ENCODE measurements at places on chromosomes 11 and 22.

GRCh38 chr11:57205041-57205641, 23.4 kb downstream of the LRRC55 start:
- DNase-seq: no peak

DNA sequence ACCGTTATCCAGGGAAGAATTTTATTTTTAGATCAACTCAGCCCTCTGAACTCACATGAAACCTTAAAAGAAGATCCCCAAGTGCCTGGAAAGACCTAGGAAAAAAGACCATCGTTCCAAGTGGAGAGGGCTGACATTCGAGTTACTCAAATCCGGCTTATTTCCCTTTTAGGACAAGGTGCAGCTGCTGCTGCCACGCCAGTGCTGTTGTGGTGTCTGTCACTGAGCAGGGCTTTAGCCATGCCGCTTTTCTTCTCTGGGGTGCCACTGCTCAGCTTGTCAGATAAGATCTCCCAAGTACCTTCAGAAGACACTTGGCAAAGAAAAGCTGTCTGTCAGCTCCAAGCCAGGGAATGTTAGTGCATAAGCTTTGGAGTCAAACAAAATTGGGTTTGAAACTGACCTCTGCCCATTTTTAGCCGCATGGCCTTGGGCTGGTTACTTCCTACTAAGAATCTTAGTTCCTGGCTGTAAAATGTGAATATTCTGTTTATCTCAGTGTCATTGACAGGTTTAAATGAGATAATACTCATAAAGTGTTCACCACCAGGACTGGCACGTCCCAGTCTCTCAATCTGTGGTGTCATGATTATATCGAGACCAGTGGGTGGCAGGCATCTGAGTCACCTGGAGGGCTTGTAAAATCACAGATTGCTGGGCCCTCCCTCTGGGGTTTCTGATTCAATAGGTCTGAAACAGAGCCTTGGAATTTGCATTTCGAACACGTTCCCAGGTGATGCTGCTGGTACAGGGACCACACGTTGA, 117.5 kb downstream of the PKNOX2 start:
- DNase-seq: no peak

DNA sequence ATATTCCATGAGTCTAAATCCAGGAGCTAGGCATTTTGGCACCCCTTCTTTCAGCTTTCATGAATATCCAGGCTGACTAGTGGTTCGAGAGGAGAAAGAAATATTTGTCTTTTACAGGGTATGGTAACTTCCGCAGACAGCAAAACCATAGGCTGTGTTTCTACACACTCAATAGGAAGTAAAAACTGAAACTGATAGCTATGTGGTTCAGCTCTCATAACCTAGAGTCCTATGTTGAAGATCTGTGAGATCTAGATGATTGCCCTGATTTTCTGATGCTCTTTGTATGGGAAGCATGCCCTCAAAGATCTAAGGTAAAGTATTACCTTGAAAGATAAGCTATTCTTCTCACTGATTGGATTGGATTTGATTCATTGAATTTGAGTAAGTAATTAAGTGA, 118.3 kb downstream of the CD44 start:
- no peak for DNase-seq

DNA sequence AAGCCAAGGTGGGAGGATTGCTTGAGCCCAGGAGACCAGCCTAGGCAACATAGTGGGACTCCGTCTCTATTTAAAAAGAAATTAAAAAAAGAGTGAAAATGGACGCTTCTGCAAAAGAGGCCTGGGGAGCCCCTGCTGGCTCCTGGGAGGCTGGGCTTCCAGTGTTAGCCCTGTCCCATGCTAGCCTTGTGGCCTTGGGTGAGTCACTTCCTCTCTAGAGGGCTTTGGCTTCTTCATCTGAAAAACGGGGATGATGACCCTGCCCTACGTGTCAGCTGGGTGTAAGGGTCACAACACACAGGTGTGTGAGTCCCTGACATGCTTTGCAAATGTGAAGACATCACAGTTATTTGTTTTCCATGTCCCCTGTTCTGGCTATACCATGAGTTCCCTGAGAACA, 32.8 kb downstream of the FAM227A start:
- DNase-seq: no peak

GRCh38 chr11:83056204-83056603, 15.5 kb downstream of the RAB30 start:
- DNase-seq: no peak

GRCh38 chr11:34850334-34850733, 65.8 kb downstream of the APIP start:
- DNase-seq: no peak

GRCh38 chr11:61826930-61827570, 1.1 kb upstream of the FADS2 start:
- DNase-seq: no peak

DNA sequence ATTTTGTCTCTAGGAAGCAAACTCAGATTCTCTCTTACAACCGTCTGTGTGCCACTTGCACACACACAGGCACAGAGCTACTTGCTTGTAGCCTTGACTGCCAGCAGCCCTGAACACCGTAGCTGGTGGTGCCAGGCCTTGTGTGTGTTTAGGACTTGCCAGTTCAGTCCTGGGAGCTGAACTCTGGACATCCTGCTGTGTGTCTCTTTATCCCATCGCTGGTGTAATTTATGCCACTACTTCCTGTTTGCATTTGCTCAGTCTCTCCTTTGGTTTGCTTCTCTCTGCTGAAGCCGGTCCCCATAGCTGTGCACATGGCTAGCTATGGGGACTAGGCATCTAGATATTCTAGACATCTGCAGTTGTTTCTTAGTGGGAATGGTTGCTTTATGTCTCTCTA, 24.0 kb downstream of the MARK2 start:
- no peak for DNase-seq

DNA sequence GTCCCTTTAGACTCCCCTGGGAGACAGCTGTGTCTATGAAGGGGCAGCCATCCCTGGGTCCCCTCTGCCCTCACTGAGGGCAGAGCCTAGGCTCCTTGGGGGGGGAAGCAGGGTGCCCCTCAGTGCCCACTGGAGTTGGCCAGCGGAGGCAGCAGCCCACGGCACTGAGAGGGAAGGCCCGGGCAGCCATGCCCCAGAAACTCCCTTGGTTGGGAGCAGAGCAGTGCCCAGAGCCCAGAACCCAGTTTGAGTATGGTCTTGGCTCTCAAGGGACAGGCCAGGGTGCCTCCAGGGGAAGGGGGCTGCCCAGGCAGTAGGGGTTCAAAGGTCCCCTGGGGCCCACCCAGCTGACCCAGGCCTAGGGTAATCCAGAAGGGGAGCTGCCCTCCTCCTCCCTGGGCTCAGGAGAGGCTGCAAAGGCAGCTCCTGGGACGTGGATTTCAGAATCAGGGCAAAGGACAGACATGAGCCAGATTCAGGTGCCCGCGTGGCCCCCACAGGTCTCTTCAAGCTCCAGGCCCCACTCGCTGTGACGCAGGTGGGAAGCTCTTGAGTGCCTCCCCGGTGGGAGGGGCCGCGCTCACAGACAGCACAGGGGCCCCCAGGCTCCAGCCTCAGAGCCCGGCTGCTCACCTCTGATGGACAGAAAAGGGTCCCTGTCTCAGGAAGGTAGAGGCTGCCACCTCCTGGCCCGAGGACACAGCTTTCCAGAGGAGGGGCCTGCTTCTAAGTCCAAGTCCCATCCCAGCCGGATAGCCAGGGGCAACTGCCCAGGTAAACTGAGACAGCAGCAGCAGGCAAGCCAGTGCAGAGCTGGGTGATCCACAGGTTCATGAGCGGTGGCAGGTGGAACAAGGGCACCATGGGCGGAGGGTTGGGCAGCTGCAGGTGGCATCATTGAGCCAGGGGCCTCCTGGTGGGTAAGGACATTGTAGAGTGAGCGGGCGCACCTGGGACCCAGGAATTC, 2.6 kb downstream of the C11orf21 start:
- DNase-seq: no peak

DNA sequence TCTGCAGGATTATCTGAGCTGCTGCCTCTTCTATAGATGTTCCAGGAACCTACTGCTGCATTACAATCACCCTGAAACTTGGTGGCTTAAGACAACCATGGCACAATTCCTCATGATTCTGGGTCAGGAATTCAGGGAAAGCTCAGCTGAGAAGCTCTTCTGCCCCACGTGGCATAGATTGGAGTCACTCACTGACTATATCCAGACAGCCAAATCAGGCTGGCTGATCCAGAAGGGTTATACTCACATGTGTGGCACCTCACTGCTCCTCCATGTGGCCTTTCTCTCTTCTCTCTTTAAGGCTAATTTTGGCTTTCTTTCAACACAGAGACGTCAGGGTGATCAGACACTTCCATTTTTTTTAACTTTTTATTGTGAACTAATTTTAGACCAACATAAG, 125.5 kb downstream of the BBOX1 start:
- no peak for DNase-seq

- no peak for DNase-seq
Measured at GRCh38 chr22:17806437-17806836, 32.2 kb upstream of the BID start.

GRCh38 chr11:105381941-105382340, 227.9 kb upstream of the GRIA4 start:
- no peak for DNase-seq

DNA sequence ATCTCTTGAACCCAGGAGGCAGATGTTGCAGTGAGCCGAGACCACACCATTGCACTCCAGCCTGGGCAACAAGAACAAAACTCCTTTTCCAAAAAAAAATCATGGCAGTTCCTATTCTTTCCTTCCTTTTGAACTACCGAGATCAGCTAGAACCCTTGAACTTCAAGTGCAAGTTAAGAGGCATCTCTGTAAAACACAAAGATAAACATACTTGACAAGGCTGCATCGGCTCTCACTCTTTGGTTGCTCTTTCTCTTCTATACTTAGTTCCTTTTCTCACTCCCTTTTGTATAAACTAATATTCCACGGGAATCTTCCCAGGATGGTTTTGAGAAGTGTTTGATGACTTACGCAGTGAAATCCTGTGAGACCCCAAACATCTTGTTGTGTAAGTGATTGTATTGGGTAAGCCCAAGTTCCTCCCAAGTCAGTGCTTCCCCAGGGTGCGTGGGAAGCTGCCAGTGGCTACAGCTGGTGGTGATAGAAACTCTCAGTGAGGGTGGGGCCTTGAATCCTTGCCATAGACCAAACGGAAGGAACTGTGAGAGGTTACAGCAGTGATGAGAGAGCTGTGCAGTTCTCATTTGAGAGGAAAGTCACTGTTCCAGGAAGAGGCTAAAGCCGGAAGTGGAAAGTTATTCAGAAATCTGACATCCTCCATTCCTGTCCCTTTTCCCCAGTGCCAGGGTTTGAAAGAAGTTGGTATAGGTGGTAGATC, 24.1 kb upstream of the CDC42EP2 start:
- DNase-seq: no peak

DNA sequence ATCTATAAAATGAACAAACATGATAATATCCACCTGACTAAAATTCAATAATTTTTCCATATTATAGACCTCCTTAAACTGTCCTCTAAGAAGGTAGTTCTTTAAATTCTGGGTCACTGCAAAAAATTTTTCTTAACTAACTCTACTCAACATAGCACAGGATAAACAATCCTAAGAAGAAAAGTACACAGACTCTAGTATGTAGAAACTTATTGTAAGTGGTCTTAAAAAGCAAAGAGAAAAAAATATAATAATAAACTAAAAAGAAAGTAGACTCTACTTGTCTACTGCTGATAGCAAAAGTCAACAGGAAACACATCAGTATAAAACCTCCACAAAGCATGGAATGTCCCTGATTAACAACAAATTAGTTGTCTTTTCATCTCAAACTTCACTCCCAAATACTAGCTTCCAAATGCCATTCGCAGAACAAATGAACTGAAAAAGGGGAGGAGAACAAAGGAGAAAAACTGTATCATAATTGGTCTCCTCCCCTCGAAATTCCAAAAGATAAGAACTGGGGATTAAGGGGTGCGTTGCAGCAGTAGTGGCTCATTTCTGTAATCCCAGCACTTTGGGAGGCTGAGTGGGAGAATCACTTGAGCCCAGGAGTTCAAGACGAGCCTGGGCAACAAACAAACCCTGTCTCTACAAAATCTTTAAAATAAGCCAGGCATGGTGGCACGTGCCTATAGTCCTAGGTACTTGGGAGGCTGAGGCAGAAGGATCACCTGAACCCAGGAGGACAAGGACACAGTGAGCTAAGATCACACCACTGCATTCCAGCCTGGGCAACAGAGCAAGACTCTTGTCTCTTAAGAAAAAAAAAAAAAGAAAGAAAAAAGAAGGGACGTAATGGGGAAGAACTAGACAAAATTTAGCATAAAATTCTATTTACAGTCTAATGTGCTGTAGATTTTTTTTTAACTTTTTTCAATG, 6.5 kb downstream of the FCHSD2 start:
- DNase-seq: no peak

GRCh38 chr11:46141597-46141996, 20.3 kb upstream of the PHF21A start:
- DNase-seq: no peak

Measured in stimulated activated CD8-positive, alpha-beta memory T cell treated with anti-CD3 and anti-CD28 coated beads, Interleukin-15, amount 100 ng/mL, for 4 hours (primary cell).